Activated naive CD4-positive, alpha-beta T cell treated with anti-CD3 and anti-CD28 coated beads for 36 hours (primary cell): ENCODE measurements at places on chromosomes 3 and 15. TPM values are rescaled to one million over a fixed set of nuclear protein-coding genes. Genes with fewer than 3 reads are reported as not detected.

GRCh38 chr3:22175947-22176346 is 424.9 kb upstream of the ZNF385D start:
- DNase-seq: no peak

Gene ADIPOQ
- not detected for total RNA-seq

Gene STRIT1
- total RNA-seq: not detected

Gene TMEM39A
- 26.9 TPM for total RNA-seq

DNA sequence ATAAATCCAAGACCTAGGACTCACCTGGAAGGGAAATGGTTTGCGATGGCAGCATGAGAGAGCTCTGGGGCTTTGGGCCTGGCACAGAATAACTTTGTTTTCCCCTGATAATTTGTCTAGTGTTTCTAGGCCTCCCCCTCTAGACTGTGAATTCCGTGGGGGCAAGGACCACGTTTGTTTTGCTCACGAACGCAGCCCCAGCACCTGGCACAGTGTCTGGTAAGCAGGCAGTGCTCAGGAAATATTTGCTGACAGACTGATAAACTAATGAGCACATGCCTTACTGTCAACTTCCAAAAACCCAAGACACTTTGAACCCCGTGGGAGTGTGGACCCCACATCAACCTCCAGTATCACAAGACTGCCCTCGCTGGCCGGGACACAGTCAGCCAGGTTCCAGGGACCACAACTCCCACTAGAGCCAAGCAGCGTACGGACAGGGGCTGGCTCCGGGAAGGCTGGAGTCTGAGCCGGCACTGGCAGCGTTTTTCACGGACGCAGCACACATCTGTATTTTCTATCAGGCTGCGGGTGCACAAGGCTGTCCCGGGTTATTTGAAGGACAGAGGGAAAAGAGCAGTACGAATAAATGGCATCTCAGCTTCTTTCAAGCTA is 146.5 kb downstream of the XXYLT1 start:
- DNase-seq: no peak

Gene DAZL
- not detected for total RNA-seq

Gene SKOR1
- 0.15 TPM for total RNA-seq
